ENCODE measurements at places on chromosomes 3 and 15. TPM values are rescaled to one million over a fixed set of nuclear protein-coding genes. Genes with fewer than 3 reads are reported as not detected.

Gene NANOGP8
- total RNA-seq, result 0.88 TPM

DNA sequence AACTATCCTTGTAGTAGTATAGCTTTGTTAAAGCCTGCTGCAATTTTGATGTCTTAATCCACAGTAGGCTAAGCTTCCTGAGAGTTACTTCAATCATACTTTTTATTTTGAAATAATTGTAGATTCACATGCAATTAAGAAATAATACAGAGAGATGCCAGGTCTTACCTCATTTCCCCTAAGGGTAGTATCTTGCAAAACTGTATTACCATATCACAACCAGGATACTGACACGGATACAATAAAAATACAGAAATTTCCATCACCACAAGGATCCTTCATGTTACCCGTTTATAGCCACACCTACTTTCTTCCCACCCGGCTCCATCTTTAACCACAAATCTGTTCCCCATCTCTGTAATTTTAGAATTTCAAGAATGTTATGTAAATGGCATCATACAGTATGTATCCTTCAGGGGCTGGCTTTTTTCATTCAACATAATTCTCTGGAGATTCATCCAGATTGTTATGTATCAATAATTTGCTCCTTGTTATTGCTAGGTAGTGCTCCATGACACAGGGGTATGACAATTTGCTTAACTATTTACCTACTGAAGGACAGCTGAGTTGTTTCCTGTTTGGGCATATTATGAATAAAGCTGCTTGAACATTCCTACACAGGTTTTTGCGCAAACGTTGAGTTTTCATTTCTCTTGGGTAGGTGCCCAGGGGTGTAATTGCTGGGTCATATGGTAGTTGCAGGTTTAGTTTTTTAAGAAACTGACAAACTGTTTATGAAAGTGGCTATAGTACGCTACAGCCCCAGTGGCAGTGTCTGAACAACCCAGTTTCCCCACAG lies 21.6 kb downstream of the BDH1 start:
- H3K36me3 ChIP-seq, result no peaks in the 10 kb centered on the region
- H3K27ac ChIP-seq, result no peak overlapping the region
- H3K4me3 ChIP-seq, result no peak overlapping the region
- H3K4me1 ChIP-seq, result no peaks in the 10 kb centered on the region
- no peaks in the 10 kb centered on the region for H3K27me3 ChIP-seq
- no peak for DNase-seq

Gene IL1RAP
- 34.2 TPM for total RNA-seq

GRCh38 chr3:122577409-122578031 lies at the start of gene PARP15:
Gene PARP15 (plus strand): TSS chr3:122577650. CDS start chr3:122577668, 18 bp downstream.
- H3K4me1 ChIP-seq, result no peaks in the 10 kb centered on the region
- peak within 1 kb of the TSS; percentile 46 for H3K27ac ChIP-seq
- peak within 1 kb of the TSS; percentile 54 for H3K4me3 ChIP-seq
- peak; percentile 14 for DNase-seq
- H3K27me3 ChIP-seq, result peaks cover 8% of the 10 kb centered on the region
- H3K36me3 ChIP-seq, result no peaks in the 10 kb centered on the region

DNA sequence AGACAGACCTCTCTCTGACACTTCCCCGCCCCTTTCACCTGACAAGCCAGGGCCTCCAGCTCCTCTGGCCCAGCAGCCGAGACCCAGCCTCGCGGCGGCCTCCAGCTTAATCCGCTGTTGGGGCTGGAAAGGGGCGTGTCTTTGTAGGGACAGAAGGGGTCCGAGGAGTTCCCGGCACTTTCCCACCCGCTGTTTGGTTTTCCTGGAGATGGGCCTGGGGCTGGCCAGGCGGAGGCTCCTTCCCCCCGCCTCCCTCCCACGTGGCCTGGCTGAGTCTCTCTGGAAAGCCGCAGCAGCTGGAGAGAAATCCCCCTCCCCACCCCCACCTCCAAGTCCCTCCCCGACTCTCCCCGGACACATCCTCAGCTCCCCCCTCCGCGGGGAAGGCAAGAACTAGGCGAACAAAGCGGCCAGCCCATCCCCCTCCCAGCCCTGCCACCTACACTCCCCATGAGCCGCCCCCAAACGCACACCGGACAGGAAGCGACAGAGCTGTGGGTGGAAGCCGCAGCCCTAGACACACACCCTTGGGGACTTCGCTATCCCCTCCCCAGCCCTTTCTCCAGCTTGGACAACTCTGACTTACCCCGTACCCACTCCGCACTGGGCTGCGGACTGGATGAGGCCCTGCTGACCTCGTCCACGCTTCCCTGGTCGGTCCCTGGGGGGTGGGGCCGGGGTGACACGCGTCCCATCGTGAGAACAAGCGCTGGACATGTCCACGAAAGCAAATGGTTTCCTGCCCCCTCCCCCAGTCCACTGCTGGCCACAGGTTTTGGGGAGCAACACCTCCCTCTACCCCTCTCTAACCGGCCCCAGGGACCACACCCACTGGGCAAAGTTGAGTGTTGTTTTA lies 1.2 kb downstream of the IGDCC4 start:
- no peaks in the 10 kb centered on the region for H3K36me3 ChIP-seq
- DNase-seq, result peak; percentile 95
- H3K27me3 ChIP-seq, result no peaks in the 10 kb centered on the region
- no peak overlapping the region for H3K27ac ChIP-seq
- H3K4me3 ChIP-seq, result no peak overlapping the region

GRCh38 chr15:35622641-35623340 lies 76.8 kb upstream of the DPH6 start:
- no peaks in the 10 kb centered on the region for H3K4me1 ChIP-seq
- no peak overlapping the region for H3K27ac ChIP-seq
- DNase-seq, result no peak
- no peaks in the 10 kb centered on the region for H3K36me3 ChIP-seq

GRCh38 chr15:40441565-40442531 lies 1.1 kb downstream of the BAHD1 start:
- no peaks in the 10 kb centered on the region for H3K36me3 ChIP-seq
- H3K27me3 ChIP-seq, result peaks cover 19% of the 10 kb centered on the region
- peaks cover 7% of the 10 kb centered on the region for H3K4me1 ChIP-seq
- DNase-seq, result no peak
- peak overlapping the region; percentile 70 for H3K27ac ChIP-seq

Gene TMEM87A
- 110 TPM for total RNA-seq

Gene SLC2A2
- 0.12 TPM for total RNA-seq

Gene TLR9
- total RNA-seq, result 0.20 TPM

Measured in lung (tissue), 17 donors.